ENCODE measurements at places on chromosomes 2 and 18.
A peak's percentile ranks its signal among the peaks of the same experiment; 100 is the strongest.

- DNase-seq = peak; percentile 71
These were observed 64.0 kb upstream of the HNRNPA3 start for GRCh38 chr2:177148477-177149154.

DNA sequence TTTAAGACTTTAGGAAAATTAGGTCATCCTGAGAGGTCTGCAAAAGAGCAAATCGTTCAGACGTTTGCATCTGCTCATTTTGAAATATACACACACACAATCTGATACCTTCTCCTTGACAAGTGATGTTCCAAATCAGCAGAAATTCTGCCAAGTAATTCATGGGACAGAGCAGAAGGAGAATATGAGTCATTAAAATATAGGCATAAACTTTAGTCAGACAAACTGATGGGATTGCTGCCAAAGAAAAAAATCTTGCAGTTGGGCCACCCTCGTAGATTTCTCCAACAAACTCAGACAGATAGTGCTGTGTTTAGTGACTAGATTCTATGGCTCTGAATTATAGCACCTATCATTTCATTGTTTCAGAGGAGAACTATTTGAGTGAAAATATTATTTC lies 336.3 kb downstream of the NYAP2 start:
- no peak for DNase-seq

DNA sequence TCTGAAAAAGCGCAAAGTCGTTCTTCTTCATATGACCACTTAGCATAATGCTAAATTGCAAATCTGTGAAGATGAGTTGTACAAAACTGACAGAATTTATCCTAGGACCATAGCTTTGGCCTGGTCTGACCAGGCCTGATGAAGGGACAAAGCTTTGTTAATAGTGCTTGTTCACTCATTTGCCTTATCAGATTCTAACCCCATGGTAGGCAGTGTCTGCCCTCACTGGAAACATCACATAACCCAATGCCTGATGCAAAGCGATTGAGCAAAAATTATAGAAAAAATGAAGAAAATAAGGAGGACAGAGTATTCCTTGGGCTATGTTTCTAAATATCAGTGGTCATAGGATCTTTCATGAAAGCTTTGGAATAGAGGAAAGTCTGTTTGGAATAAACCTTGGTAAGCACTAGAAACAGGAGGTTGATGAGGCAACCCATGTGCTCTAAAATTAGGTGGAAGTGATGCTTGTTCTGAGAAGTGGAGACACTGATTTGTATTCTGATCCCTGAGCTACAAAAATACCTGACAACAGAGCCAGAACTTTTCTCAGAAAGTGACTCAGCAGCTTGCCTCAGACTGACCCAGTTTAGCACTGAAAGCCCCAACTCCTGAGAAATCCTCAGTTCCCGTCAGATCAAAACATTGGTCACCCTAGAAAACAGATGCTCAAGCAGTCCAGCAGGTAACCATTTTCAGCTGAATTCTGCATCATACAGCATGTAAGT lies 131.4 kb upstream of the MAPRE2 start:
- no peak for DNase-seq

GRCh38 chr2:160440888-160441287 lies 52.7 kb downstream of the RBMS1 start:
- DNase-seq = no peak

DNA sequence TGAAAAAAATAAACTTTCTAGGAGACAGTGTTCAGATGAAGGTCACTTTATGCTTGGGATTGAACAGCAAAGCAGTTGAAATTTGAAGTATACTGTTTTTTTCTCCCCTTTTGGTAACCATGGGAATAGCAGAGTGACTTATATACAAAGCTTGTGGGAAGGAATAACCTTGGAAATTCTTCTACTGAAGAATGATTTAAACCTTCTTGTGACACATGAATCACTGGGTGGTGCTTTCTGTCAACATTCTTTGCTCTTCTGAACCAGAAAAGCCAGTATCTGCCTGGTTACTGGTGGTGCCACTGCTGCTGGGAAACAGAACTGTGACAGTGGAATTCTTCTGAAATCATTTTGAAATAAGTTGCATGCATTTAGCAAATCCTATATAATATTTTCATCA lies 39.4 kb upstream of the RND3 start:
- no peak for DNase-seq

GRCh38 chr2:151857650-151858049 lies 29.4 kb upstream of the ARL5A start:
- DNase-seq = no peak

- DNase-seq = no peak
These were observed 46.4 kb downstream of the SLC8A1 start for GRCh38 chr2:40405465-40405864.

DNA sequence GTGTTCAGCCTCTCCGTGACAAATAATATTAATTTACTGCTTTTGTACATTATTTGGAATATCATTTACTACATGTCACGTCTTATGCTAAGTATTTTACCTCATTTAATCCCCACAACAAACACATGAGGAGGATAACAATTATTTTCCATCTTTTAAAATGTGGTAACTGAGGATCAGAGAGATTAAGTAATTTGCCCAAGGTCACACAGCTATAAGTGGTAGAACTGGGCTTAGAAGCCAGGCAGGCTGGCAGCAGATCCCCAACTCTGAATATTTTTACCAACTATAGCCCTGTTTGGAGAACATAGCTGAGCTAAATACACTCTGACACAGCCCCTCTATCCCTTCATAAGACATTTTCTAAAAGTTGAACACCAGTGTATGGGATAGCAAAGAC lies 24.1 kb downstream of the AP1S3 start:
- no peak for DNase-seq

GRCh38 chr2:41241325-41242000 lies 789.6 kb upstream of the SLC8A1 start:
- no peak for DNase-seq

- no peak for DNase-seq
These were observed 33.8 kb downstream of the MAP4K3 start for GRCh38 chr2:39403311-39403710.

DNA sequence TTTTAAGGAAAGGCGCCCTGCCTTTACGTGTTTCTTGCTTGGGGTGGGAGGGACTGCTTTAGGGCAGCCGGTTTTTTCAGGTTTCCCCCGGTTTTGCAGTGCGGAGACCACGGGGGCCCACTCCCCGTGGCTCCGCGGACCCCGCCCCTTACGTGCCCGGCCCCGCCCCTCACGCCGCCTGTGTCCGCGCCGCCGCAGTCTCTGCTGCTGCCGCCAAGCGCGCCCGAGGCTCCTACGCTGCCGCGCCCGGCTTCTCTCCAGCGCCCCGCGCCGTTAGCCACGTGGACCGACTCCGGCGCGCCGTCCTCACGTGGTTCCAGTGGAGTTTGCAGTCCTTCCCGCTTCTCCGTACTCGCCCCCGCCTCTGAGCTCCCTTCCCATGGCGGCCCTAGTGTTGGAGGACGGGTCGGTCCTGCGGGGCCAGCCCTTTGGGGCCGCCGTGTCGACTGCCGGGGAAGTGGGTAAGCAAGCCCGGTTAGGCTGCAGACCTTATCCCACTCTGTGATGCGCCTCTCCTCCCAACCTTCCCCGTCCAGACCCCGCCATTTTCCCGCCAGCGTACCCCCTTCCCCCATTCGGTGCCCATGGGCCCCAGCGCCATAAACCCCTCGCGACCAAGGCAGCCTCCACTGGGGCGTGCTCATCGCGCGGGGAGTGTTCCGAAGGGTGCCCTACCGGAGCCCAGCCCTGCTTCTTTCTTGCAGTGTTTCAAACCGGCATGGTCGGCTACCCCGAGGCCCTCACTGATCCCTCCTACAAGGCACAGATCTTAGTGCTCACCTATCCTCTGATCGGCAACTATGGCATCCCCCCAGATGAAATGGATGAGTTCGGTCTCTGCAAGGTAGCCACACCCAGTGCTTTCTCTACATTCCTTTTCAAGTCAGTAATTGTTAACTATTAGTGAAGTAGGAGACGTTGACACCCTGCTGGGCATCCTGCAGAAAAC lies at the start of gene CAD:
TSS of gene CAD (plus strand) at position 197 of the 949 bp plus-strand sequence. CDS start at position 380, 183 bp downstream.
- DNase-seq = peak; percentile 90
